ENCODE measurements at places on chromosomes 12 and 14. TPM values are rescaled to one million over a fixed set of nuclear protein-coding genes. Genes with fewer than 3 reads are reported as not detected.

Gene SDR9C7
- total RNA-seq, result not detected

Gene GLIPR1L2
- not detected for total RNA-seq

Gene ANKRD33
- not detected for total RNA-seq

Gene TAS2R43
- not detected for total RNA-seq

Gene C3AR1
- total RNA-seq, result not detected

Gene TAPBPL
- total RNA-seq, result not detected

Gene TMEM233
- 0.20 TPM for total RNA-seq

Gene FITM1
- total RNA-seq, result 0.79 TPM

Gene TUNAR
- total RNA-seq, result not detected

DNA sequence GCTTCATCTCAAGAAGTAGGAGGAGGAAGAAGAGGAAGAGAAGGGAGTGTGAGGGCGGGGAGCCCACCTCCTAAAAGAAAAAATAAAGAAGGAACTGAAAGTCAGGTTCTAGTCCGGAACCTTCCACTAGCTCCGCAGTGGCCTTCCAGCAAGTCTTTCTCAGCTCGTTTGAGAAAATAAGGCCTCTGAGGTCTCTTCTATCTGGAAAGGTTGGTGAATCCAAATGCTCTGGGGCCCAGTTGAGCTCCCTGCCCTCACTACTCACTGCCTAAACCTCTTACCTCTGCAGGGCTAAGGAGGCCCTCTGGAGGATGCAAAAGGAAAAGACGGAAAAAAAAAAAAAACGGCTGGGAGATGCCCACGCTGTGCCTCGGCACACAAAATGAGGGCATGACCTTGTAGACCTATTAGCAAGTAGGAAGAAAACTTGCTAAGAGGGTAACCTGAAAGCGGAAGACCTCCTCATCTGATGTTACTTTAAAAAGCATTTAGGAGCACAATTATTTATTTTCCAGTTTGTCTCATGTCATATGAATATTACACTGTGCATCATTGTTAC, 35.9 kb downstream of the FBLN5 start:
- DNase-seq, result peak; percentile 31

DNA sequence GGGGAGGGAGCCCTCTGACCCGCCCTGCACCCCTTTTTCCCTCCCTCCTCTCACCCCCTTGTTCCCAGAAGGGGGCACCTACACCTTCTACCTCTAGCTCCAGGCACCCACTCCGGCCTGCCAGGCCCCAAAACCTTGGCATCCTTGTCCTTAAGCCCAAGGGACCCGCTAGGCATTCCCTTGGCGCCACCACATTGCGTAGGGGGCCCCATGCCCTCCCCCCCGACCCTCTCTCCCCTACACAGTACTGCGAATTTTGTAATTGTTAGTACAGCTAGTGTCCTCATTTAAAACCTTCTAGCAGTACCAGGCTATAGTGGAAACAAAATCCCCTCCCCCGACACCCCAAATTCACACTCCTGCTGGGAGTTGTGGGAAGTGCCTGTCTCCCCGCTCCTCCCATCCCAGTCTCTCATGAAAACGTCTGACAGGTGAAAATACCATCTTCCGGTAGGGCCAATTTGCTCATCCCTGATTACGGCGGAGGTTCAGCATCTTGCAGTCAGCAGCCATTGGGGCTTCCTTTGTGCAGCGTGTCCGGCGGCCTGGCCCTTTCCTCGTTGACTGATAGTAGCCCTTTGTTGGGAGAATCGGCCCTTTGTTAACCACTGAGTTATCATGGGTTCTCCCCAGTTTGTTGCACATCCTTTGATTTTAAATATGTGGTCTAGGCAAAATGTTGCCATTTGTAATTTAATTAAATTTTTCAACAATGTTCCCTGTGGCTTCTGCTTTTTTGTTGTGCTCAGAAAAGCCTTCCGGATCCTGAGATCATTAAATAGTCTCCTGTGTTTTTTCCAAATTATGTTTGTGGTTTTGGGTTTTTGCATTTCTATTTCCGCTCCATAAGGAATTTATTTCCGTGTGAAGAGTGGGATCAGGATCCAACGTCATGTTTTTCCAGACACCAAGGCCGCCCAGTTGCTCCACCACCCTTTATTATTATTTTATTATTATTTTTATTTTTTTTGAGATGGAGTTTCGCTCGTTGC, 7.9 kb upstream of the CEP170B start:
- no peak for DNase-seq

GRCh38 chr12:112900298-112901145, 6.2 kb upstream of the OAS1 start:
- peak; percentile 27 for DNase-seq

DNA sequence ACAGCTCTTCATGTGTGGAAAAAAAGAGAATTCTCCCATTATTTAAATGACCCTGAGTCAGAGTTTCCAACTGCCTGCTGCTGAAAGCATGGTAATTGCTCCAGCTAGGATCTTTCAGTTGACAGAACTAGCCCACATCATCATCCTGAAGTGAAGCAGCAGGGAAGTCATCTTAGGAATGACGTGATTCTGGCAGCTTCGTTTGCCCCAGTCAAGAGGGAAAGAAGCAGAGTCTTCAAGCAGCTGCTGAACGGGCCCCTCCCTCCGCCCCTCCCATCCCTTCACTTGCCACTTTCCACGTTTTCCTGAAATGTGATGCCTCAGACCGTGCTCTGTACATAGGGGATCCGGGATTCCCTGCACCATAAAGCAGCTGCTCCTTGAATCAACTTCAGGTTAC, 455.0 kb upstream of the TMEM132C start:
- DNase-seq, result peak; percentile 61

DNA sequence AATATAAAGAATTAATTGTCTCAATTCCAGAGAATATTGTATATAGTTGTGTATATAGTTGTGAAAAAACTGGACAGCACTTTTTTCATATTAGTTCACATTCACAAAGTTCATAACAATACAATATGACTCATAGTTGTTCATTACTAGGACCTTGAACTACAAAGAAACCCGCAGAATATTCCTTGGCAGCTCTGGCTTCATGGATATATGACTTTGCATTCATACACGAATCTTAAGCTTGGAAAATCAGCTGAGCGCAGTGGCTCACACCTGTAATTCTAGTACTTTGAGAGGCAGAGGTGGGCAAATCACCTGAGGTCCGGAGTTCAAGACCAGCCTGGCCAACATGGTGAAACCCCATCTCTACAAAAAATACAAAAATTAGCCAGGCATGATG, 38.1 kb upstream of the PCED1B start:
- DNase-seq, result no peak

DNA sequence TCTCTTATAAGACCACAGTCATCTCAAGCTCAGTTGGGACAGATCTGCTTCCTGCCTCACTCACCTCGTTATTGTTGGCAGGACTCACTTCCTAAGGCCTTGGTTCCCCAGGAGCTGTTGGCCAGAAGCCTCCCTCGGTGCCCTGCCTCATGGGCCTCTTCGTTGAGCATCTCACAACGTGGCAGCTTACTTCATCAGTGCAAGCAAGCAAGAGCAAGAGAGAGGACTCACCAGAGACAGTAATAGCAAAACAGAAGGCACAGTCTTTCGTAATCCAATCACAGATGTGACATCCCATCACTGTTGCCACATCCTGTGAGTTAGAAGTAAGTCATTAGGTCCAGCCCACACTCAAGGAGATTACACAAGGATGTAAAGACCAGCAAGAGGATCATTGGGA, 5.1 kb upstream of the NUMB start:
- DNase-seq, result peak; percentile 56

DNA sequence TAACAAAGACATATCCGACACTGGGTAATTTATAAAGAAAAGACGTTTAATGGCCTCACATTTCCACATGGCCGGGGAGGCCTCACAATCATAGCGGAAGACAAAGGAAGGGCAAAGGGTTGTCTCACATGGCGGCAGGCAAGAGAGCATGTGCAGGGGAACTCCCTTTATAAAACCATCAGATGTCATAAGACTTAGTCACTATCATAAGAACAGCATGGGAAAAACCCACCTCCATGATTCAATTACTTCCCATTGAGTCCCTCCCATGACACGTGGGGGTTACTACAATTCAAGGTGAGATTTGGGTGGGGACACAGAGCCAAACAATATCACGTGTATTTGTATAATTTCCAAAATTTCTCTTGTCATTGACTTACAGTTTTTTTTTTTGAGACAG, 5.5 kb upstream of the LMNTD1 start:
- DNase-seq, result no peak

GRCh38 chr14:95078867-95079266, 78.5 kb downstream of the DICER1 start:
- no peak for DNase-seq

DNA sequence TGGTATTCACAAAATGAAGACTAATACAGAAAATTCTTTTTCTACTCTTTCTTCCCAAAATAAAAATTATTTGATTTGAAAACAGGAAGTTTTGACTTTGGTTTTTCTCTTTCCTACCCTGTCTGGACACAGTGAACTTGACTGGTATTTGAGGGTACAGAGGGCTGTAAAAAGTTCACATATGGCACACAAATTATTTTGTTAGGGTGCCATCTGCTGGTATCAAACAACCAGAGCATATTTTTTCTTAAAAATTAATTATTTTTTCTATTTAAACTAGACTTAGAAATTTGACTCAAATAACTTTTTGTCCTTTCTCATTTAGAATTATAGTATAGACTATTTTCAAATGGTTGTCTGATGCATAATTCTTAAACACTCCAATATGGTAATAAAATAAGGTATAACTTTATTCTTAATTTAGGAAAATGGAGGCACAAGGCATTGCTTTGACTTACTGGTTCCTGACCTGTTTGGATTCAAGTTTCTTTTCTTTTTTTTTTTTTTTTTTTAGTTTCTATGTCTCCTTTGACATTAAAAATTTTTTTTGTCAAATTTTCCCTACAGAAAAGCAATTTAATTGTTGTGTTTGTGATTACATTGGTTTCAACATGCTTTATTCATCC, 390.6 kb downstream of the PRKD1 start:
- DNase-seq, result no peak

GRCh38 chr12:26744697-26745440, 88.1 kb downstream of the ITPR2 start:
- no peak for DNase-seq

DNA sequence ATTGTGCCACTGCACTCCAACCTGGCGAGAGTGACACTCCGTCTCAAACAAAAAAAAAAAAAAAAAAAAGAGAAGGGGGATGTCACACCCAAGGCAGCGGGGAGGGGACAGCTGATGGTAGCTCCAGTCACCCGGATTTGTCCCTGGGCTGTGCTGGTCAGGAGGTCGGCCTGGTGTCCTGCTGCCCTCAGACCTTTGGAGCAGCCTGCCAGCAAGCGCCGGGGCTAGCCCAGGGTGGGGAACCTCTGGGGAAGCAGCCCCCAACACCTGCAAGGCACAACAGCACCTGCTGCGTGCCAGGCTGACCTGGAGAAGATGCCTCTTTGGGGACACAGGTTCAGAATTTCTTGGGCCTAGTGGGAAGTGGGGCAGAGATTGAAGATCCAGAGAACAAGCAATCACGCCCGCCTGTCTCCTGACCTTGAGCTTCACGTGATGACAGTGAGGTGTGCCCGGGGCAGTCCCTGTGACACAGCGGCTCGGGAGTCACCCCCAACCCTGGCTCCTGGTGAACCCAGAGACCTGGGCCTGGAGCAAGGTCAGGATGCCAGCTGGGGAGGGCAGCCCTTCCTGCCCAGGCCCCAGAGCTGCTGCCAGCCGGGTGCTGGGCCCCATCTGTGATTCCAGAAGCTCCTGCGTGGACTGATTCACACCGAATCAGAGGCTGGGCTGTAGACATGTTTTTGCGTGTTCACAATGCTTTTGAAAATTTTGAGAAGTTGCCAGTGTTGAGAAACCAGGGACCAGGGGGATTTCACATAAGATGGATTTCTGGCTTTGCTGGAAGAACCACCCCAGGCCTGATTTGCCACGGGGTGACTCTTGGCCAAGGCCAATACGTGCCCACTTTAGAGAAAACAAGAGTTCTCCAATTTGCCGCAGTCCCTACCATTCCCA, 66.4 kb downstream of the RFLNA start:
- no peak for DNase-seq

DNA sequence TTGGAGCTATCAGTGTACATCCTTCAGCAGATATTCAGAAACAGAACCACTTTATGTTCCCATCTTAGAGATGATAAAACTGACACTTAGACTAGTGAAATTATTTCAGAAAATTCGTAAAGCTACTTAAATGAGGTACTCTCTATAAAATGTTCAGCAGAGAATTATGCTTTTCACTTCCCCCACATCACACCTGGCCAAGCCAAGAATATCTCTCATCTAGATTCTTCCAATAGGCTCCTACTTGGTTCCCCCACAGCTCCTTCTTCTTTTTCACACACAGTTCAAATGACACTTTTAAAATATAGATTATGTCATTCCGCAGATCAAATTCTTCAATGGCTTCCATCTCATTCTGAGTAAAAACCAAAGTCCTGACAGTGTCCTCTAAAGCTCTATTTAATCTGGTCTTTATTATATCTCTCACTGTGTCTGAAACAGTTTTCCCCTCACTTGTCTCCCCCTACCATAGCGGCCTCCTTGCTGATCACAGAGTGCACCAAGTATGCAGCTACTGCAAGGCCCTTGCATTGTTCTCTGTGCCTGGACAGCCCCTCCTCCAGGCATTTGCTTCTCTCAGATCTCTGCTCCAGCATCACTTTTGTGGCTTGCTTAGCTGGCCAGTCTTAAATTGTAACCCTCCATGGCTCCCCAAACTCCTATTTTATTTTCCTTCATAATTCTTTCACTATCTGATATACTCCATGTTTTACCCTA, 736.8 kb upstream of the USP15 start:
- no peak for DNase-seq

GRCh38 chr14:69685716-69686115, 74.3 kb downstream of the SUSD6 start:
- peak; percentile 22 for DNase-seq

DNA sequence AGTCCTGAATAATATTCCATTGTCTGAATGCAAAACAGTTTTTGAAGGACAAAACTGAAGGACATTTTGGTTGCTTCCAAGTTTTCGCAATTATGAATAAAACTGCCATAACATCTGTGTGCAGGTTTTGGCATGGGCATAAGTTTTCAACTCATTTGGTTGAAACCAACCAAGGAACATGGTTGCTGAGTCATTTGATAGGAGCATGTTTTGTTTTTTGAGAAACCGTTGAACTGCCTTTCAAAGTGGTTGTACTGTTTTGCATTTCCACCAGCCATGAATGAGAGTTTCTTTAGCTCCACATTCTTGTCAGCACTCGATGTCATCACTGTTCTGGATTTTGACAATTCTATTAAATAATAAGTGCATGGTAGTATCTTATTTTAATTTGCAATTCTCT, 23.0 kb upstream of the GSG1 start:
- no peak for DNase-seq

DNA sequence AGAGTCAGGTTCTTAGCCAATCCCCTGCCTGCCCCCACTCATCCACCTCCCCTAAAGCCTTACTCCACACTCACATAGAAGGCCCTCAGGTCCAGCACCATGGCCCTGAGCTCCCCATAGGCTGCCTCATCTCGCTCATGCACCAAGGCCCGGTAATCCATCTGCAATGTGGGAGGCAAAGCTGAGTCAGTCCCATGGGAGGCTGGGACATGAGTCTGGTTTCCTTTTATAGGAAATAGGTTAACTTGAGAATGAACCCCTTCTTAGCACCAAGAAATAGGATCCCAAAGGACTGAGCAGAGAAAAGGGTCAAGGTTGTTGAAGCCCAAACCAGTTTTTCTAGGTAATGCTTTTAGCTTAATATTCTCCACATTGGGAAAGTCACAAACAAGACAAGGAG, 2.1 kb upstream of the EMC9 start:
- DNase-seq, result no peak
